ENCODE measurements at places on chromosomes 2 and 18.

DNA sequence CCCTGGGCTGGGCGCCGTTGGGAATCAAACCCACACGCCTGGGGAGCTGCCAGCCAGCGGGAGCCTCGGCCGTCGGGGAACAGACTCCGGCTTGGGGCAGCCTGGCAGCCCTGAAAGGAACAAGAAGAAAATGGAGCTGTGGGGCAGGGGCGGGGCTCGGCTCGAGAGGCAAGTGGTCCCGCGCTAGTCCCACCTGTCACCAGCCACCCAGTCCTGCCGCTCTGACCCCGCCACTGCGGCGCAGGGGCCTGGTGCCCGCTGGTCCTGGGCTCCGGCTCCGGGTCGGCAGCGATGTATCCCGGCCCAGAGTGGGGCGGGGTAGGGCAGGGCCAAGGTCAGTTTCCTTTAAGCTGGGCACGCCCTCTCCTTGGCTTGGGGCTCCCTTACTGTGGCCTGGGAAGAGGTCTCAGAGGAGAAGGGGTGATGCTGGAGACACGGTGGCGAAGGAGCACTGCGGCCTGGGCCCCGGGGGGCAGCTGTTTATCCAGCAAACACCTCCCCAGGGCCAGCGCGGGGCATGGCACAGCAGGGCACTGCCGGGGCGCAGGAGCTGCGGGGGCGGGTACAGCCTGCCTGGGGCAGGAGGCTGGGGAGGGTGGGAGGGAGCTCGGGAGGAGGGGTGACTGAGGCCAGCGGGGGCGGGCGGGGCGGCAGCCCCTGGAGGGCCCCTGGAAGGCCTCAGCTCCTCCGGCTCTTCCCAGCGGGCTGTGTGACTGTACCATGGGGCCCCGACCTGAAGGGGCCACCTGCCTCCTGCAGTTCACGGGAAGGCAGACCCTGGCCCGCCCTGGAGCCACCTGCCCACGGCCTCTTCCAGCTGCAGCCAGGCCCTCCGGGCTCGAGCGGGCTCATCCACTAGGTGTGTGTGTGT, 15.6 kb downstream of the ODC1 start:
- no peak for DNase-seq

DNA sequence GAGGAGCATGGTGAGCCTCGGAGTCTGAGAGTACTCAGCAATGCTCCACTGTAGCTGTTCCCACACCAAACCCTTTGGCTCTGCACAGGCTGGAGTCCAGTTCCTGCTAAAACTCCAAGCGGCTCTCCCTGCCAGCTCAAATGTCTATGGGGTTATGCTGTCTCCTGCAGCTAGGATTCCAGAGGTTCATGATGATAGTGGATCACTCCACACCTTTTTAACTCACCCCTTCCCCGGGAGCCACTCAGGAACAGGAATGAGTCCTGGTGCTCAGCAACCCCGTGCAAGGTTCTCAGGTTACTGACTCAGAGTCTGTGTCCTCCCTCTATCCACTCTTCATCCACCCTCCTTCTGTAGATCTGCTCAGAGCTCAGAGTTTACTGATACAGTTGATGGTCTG, 410.0 kb downstream of the CDH19 start:
- DNase-seq: no peak

GRCh38 chr2:98058191-98058975, 28.6 kb upstream of the VWA3B start:
- no peak for DNase-seq

- DNase-seq: no peak
These were observed 879 bp upstream of the GALNT5 start for GRCh38 chr2:157256626-157257025.

GRCh38 chr2:23050388-23050787, 334.6 kb upstream of the KLHL29 start:
- DNase-seq: no peak

All from activated CD8-positive, alpha-beta memory T cell treated with anti-CD3 and anti-CD28 coated beads for 4 hours (primary cell).